ENCODE measurements at places on chromosomes 2 and 18.

- DNase-seq: no peak
These were observed 8.7 kb upstream of the INPP1 start for GRCh38 chr2:190334479-190335224.

DNA sequence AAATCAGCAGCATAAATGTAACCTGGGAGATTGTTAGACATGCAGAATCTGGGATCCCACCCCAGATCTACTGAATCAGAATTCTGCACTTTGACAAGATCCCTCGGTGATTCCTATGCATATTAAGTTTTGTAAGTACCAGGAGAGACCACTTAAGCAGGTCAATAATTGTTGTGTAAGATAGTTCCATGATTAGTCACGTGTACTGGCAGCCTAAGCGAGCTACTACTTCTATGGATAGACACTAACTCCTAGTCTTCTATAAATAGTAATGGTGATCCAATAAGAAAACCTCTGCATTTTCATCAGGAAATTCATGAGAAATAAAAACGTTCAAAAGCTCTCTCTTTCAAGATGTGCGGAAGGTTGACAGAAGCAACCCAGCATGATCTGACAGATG, 988.2 kb upstream of the CHAC2 start:
- no peak for DNase-seq

GRCh38 chr2:118122594-118123281, 34.5 kb downstream of the INSIG2 start:
- peak; percentile 19 for DNase-seq

DNA sequence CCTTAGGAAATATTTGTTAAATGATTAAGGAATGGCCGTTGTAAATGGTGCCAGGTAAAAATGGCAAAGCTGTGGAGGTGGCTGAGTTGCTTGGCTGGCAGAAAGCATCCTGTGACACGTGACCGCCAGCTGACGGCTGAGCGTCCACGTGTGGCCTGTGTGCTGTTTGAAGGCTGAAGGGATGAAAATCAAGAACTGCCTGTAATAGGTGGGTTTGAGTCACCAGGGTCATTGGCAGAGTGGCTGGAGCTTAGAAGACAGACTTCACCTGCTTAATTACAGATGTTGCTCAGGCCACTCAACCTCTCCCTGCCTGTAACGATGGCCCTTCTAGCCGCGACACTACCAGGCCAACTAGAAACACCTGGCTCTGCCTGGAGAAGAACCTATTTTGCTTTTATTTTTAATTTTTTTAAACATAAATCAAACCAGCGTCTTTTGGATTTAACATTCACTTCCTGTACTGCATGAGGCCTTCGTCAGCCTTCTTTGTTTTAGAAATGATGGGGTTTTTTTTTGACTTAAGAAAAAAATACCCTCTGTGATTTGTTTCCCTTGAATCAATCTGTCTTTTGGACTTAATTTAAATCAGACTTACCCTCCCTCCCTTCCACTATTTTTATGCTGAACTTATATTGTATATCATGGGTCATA, 206.5 kb downstream of the PRKCE start:
- DNase-seq: no peak

- peak; percentile 26 for DNase-seq
These were observed 1.7 kb downstream of the APOB start for GRCh38 chr2:21041943-21042707.

GRCh38 chr2:3644246-3644525, 13.8 kb upstream of the ALLC start:
- no peak for DNase-seq

GRCh38 chr2:8729939-8730338, 48.1 kb downstream of the ID2 start:
- peak; percentile 4 for DNase-seq

- peak; percentile 63 for DNase-seq
These were observed 31.6 kb upstream of the TWIST2 start for GRCh38 chr2:238816291-238816690.

DNA sequence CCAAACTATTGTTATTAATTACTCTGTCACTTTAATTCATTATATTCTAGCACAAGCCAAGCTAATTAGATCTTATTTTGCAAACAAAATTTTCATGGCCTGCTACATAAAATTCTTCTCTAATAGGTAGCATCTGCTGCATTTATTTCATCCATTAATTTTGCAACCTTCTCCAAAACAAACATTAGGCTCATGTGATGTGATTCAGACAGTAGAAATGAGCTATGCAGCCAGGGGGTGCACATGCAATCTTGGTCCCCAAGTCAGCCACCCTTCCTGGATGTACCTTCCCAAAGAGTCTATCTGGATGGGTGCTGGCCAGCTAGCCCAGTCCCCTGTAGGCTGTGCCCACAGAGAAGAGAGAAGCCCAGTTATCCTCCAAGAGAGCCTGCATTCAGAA, 242.1 kb upstream of the OSR1 start:
- DNase-seq: peak; percentile 51

DNA sequence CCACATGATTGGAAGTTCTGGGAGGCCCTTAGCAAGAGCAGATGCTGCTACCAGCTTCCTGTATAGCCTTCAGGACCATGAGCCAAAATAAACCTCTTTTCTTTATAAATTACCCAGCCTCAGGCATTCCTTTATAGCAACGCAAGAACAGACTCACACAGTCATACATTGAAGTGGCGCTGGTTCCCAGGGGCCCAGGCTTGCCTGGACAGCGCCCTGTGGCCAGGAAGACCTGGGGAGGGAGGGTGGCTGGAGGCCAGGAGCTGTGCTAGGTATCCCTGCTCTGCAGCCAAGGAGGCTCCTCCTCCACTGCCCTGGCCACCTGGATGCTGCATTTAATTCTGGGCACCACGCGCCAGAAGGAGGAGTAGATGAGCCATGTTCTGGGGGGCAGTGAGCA, 98.1 kb downstream of the AGAP1 start:
- peak; percentile 36 for DNase-seq

DNA sequence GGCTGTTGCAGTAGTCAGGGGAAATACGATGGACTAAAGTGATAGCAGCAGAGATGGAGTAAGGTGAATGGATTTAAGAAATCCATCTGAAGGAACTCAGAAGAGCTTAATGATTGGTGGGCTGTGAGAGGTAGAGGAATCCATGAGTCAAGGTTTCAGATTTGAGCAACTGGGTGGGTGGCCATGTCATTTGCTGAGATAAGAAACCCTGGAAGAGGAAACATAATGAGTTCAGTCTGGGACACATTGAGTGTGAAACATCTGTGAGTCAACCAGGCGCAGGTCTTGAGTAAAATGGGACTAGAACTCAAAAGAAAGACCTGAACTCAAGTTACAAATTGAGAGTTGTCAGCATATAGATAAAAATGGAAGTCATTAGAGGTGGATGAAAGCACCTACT, 19.7 kb upstream of the ASNSD1 start:
- DNase-seq: no peak

GRCh38 chr2:126934809-126935208, 36.1 kb downstream of the TEX51 start:
- no peak for DNase-seq

GRCh38 chr2:136127356-136127755, 9.4 kb upstream of the CXCR4 start:
- no peak for DNase-seq

GRCh38 chr2:119366161-119366648, 429 bp downstream of the C2orf76 start:
- peak; percentile 37 for DNase-seq

- peak; percentile 8 for DNase-seq
These were observed 103.0 kb downstream of the BMPR2 start for GRCh38 chr2:202479090-202479489.

DNA sequence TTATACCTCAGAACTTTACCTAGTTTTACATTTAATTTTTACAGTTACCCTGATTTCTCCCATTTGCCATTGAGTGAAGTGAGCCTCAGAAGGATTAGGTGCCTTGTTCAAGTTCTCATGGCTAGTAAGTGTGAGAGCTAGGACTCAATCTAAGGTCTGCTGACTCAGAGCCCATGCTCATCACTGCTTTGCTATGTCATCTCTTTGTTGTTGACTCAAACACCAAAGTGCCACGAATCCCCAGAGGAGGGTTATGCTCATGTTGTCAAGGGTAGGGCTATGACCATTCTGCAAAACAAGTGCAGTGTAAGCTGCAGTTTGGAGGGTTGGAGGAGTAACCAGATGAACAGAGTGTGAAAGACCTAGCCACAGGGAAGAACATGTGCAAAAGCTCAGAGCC, 185.4 kb upstream of the SKOR2 start:
- DNase-seq: peak; percentile 6
